ENCODE measurements at places on chromosomes 7 and 10.

DNA sequence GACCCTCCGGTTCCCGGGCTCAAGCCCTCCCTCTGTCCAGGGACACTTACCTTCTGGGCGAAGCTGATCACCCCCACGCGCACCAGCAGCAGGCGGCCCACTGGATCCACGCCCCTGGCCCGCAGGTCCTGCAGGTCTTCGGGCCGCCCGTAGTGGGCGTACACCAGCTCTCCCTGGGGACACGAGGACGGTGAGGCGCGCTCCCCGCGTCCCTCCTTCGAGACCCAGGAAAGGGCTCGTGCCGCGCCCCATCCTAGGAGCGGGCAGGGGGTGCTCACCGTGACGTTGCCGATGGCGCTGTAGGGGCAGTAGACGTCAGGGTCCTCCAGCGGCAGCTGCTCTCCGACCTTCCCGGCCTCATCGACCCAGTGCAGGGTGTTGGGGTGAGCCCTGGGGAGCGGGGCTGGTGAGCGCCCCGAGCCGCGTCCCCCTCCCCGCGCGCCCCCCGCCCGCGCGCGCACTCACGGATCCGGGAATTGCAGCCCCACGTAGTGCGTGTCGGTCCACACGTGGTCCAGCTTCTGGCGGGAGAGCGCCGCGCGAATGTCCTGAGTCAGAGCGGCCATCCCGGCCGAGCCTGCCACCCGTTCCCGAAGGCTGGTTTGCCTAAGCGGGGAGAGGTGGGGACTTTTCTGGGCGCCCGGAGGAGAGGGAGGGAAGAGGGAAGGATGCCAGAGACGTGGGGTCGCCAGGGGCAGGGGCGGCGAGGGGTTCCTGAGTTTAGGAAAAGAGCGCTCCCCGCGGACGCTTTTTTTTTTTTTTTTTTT, 8.2 kb downstream of the TFR2 start:
- peak; percentile 63 for DNase-seq

DNA sequence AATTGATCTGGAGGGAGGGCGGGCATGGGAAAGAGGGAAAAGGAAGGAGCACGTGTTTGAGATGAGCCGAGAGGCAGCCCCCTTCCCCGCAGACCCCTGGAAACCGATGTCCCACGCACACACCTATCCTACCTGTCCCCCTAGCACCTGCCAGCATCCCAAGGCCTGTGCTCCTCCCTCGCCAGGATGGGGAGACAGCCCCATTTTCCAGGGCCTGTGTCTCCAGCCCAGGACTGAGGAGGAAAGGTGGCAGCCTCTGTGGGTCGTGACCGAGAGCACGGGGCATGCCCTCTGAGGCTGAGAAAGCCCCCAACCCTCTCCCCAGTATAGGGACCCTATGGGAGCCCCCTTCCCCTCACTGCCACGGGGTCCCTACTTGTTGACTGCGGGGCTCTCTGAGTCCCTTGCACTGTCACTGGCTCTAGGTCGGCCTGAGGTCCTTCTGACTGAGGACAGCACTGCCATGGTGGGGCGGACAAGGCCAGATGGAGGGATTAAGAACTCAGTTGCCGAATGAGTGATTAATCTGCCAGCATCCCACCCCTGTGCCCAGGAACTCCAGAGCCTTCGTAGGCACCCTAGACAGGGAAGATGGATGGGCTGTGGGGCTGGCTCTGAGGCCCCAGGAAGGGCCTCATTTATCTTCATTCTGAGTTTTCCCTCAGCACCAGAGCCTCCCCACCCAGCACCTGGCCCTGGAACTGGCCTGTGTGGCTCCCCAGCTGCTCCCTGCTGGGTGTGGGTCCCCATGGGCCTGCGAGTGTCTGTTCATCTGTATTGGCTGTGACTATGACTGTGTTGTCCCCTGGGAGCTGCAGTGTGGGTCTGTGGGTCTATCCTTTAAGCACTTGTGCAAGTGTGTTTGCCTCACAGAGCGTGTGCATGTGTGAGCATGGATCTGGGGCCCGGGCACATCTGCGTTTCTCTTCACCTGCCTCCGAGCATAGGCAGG, 26.0 kb downstream of the CRHR2 start:
- DNase-seq = no peak

DNA sequence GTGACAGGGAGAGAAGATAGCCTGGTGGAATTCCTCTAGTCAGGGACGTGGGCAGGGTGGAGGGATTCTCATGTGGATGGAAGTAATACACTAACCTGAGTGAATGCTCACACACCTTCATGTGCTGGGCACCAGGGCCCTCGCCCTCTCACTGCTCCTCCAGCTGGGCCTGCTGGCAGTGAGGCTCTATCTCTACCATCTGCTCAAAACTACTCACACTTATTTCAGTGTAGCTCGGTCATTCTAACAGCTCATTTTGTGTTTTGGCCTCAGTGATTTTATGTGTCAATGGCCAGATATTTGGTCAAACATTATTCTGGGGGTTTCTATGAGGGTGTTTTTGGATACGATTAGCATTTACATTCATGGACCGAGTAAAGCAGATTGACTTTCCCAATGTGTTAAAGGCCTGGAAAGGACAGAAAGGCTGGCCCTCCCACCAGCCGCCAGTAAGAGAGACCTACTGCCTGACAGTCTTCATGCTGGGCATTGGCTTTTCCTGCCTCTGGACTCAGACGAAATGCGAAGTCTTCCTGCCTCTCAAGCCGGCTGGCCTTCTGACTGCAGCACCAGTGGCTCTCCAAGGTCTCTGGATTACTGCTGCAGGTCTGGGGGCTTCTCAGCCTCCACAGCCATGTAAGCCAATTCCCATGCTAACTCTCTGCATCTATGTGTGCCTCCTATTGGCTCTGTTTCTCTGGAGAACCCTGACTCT, 335.4 kb downstream of the CXCL12 start:
- no peak for DNase-seq

GRCh38 chr7:110861163-110861562, 229.8 kb upstream of the LRRN3 start:
- DNase-seq = no peak

DNA sequence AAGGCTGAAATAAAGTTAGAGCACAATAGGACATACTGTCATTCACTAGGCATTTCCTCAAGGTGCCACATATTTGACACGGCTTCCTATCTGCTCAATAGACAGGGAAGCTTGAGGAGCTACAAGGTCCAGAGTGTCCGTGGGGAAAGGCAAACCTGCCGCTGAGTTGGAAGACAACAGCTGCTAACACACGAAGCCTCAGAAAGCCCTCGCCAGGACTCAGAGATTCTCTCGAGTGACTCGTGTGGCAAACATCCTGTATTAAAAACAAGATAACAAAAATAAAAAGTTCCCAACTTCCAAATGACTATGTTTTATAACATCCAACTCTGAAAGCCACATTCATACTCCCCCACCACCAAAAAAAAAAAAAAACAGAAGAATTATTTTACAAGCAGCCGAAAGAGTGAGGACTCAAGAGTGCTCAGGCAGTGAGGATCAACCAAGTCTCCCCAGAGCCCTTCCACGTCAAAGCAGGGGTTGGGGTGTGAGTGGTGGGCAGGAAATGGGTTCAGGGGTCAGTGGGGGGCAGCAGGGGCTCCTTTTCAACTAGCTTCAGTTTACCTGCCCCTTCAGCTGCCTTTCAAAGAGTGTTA, 67.6 kb downstream of the STK17A start:
- no peak for DNase-seq

GRCh38 chr7:155424301-155425010, 33.5 kb upstream of the EN2 start:
- DNase-seq = no peak

Measured in activated T-cell treated with anti-CD3 and anti-CD28 coated beads for 48 hours (primary cell).